ENCODE measurements at places on chromosomes 2 and 18.

- DNase-seq = no peak
These were observed 487.4 kb upstream of the ZEB2 start for GRCh38 chr2:145007093-145007959.

- DNase-seq = no peak
These were observed 56.6 kb downstream of the TRPM8 start for GRCh38 chr2:233973786-233974185.

DNA sequence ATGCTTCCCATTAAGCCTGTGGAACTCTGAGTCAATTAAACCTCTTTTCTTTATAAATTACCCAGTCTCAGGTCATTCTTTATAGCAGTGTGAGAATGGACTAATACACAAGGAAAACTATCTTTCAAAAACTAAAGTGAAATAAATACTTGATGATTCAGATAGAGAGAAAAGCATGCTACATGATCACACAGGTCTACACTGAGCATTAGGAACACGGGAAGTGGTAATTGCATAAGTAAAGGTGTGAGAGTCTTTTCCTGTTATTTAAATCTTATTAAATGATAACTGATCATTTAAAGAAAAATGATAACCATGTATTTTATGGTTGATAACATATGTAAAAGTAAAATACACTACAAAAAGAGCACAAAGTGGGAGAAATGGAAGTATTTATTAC, 812.0 kb upstream of the RAB6C start:
- DNase-seq = no peak

DNA sequence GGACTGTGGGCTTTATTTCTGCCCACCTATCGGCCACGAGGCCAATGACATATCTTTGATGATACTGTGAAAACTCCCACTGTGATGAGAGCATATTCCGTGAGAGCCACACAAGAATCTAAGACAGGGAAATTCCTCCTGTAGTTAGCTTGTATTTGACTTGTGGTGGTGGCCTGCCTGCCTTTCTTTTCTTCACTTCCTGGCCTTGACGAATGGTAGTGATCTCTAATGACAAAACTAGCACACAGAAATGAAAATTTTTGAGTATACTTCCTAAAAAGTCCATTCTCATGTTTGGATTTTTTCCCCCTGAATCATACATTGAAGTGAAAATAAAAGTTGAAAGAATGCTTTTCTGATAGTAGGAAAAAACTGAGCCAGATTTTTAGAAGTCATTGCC, 94.4 kb downstream of the MGAT5 start:
- DNase-seq = no peak

GRCh38 chr2:203893401-203893800, 25.8 kb downstream of the CTLA4 start:
- no peak for DNase-seq

DNA sequence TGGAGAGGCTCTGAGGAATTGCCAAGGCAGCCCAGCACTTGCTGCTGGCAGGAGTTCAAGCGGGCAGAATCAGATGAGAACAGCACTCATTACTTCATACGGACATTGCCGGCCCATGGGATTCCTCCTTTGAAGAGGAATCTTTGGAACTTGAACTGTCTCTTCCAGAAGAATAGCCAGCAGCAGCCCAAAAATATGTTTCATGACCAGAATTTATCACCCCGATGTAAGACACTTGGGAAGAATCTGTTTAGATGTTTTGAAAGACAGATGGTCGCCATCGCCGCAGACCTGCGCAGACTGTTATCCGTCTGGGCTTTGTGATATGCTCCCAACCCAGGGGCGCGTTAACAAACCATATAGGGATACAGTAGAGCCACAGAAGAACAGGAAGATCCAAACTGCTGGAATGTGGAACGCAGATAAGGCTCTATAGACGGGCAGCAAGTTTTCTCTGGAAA, 3.7 kb upstream of the ADI1 start:
- no peak for DNase-seq

- DNase-seq = peak; percentile 53
These were observed 163.6 kb upstream of the ZNF516 start for GRCh38 chr18:76658627-76659026.

DNA sequence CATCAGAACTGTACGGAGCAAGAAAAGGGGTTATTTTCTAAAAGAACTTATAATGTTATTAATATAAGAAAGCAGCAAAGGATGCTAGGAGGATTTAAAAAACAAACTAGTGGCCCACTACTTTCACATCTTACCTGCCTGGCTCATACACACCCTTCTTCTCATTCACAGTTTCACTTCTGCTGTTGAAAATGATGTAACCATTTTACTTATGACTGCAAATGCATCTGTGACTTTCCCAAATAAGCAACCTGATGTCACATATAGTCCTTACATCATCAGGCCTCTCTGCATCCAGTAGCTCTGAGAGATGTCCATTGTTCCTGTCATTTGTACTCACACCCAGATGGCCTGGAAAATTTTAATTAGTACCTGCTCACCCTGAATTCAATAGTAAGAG, 101.8 kb upstream of the MYO3B start:
- peak; percentile 10 for DNase-seq

DNA sequence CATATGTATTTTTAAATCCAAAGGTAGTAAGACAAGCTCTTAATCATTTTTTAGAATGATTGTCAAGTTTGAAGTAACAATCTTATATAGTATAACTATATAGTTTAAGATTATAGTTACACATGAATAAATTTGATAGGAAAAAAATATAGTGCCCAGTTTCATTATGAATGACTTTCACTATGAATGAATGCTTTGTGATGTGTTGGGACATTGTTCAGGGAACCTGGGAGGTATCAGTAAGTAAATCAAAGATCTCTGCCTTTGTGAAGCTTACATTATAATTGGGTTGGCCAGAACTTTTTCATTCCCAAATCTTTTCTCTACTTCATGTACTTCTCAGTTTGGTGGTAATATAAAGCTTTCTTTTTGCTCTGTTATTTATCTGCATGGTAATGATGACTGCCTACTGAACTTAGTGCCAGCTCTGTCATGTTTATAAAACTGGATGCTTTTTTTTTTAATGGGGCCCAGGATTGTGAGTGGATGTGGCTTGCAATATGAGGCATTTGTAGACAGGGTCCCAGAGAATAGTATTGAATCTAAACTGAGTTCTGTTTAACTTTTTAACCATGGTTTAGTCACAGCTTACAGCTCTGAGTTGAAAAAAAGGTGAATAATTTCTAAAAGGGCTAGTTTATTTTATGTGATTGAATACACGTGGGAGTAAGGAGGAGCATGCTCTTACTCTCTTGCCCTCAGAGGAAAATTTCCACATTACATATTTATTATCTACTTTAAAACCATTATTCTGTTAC, 23.3 kb downstream of the GLS start:
- no peak for DNase-seq

DNA sequence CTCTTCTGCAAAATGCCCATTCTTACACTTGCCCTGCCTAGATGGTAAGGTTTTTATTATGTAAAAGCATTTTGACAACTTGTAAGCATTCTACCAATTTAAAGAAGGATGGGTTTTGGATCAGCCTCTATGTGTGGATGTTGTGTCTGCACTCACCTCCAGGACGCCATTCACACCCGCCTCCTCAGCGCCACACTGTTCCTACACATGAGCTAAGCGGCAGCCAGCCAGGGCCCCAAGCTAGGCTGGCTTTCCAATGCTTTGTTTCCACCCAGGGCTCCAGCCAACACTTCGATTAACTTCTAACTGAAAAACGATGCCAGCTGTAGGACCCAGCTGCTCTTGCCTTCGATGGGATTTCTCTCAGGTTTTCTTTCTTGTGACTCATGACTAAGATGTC, 73.3 kb upstream of the FZD7 start:
- DNase-seq = no peak

- DNase-seq = no peak
These were observed 90.2 kb downstream of the RAB3GAP1 start for GRCh38 chr2:135142323-135142722.

- no peak for DNase-seq
These were observed 10.8 kb downstream of the SNORC start for GRCh38 chr2:232880764-232881351.

DNA sequence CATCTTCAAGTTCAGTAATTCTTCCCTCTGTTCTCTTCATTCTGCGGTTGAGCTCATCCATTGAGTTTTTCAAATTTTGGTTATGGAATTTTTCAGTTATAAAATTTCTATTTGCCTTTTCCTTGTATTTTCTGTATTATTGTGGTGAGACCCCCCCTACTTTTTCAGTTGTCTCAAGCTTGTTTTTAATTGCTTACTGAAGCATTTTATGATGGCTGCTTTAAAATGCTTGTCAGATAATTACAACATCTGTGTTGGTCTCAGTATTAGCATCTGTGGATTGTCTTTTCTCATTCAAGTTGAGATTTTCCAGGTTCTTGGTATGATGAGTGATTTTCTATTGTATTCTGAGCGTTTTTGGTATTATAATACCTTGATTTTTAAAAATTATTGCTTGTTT, 121.2 kb upstream of the REV1 start:
- DNase-seq = no peak

DNA sequence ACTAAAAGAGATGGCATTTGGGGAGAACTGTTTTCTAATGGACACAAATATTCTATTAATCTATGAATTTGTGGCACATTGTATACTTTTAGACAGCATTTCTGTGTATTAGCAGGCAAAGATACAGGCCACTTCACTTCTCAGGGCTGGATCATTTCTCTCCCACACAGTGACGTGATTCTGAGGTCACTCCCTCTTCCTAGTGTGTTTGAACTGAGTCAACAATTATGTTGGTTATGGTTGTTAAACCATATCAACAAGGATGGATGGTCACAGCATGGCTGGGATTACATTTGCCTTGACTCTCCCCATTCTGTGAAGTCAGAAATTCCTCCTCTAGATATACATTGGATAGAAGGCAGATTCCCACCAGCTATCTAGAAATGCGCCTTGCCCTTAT, 11.6 kb downstream of the NOSTRIN start:
- no peak for DNase-seq

DNA sequence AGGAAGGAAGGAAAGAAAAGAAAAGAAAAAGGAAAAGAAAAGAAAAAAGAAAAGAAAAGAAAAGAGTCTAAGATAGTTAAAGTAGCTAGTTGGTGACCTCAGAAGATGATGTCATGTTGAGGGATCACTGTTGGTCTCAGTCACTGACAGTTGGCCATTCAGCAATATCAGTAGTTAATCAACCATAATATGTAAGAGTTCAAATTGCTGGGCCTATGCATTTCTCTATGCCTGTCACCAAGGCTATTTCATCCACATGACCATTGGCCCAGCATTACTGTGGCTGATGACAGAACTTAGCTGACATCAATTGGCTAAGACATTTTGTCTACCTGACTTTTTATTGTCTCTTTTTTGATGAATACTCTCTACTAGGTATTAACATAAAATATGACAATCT, 435.5 kb upstream of the CRIM1 start:
- no peak for DNase-seq

- no peak for DNase-seq
These were observed 13.2 kb downstream of the MAP4K4 start for GRCh38 chr2:101710471-101711318.

DNA sequence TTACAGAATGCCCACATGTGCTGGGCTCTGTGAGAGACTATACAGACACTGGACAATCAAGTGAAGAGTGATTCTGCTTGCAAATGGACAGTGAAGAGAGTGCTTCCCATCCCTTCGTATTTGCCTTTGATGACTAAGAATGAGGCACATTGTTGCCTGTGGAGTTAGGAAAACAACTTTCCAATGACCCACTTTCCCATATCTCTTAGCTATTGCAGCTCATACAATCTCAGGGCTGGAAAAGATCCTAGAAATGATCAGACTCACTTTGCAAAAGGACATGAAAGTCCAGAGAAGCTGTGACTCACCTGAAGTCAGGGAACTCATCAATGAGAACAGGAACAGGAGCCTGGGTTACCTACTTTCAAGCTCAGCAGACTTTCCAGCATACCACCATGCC, 440.5 kb upstream of the TCF4 start:
- DNase-seq = no peak

- DNase-seq = no peak
These were observed 23.5 kb downstream of the NTSR2 start for GRCh38 chr2:11646530-11646929.
